ENCODE measurements at places on chromosomes 1 and 21. TPM values are rescaled to one million over a fixed set of nuclear protein-coding genes. Genes with fewer than 3 reads are reported as not detected.

Gene TBX15
- total RNA-seq: not detected

Gene TRIM67
- not detected for total RNA-seq

Gene FCRL6
- total RNA-seq: 0.76 TPM

Gene NCDN
- 19.3 TPM for total RNA-seq

Gene TSPAN1
- total RNA-seq: not detected

Gene FCAMR
- total RNA-seq: not detected

DNA sequence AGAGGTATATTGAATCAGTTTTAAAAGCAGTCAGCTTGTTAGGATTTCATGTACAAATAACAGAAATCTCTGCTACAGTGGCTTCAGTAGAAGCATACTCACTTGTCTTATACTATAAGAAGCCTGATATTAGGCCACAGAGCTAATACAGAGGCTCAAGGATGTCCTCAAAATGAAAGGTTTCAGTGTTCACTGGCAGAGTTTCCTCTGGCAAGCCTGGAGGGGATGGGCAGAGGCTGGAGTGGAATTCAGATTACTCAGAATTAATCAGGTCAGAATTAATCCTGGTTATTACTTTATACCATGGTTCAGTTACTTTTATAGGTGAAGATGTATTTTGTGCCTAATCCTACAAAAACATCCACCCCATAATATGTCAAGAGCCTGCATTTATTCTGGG, 520.5 kb downstream of the USP25 start:
- DNase-seq: no peak

DNA sequence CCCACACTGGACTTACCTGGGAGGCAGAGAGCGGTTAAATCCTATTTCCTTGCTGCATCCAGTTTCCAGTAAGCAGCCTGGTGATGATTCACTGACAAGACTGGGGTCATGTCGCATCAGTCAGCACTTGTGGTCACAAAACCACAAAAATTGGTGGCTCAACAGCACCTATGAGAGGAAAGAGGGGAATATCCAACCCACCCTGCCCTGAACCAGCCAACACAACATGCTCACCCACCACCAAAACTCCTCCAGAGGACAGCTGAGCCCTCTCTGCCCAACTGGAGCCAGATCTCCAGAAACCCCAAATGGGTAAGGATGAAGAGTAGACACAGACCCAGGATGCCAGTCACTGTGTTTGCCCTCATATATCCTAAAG, 64.0 kb downstream of the CD46 start:
- peak; percentile 48 for DNase-seq

- DNase-seq: no peak
Measured at GRCh38 chr1:232982238-232982944, 32.0 kb downstream of the NTPCR start.

DNA sequence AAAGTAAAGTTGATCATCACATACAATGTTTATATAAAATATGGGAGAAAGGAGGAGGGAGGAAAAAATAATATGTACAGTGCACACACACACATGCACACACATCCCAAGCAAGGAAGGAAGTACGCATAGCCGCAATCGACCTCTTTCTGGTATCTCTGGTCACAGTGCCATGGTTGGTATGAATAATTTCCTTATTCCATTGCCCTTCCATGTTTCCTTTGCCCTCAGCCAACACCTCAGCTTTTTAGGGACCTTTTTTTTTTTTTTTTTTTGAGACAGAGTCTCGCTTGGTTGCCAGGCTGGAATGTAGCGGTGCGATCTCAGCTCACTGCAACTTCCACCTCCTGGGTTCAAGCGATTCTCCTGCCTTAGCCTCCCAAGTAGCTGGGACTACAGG, 20.6 kb downstream of the CITED4 start:
- no peak for DNase-seq

GRCh38 chr1:1371746-1372711, 3.0 kb downstream of the AURKAIP1 start:
- peak; percentile 85 for DNase-seq

DNA sequence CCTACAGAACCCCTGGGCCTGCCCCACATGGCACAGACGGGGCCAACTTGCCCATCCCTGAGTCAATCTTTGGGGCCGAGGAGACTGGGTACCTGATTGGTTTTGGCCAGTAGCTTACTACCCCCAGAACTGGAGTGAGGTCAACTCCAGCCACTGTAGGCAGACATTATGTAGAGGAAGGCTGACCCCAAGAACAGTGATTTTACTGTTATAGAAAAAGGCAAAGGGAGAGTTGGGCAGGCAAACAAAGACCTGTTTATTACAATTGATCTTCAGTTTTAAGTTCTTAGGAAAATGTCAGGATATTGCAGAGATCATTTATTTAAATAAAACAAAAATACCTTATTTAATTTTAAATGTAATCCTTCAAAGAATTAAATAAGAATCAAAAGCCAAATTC, 653.8 kb downstream of the NPHP4 start:
- DNase-seq: no peak

DNA sequence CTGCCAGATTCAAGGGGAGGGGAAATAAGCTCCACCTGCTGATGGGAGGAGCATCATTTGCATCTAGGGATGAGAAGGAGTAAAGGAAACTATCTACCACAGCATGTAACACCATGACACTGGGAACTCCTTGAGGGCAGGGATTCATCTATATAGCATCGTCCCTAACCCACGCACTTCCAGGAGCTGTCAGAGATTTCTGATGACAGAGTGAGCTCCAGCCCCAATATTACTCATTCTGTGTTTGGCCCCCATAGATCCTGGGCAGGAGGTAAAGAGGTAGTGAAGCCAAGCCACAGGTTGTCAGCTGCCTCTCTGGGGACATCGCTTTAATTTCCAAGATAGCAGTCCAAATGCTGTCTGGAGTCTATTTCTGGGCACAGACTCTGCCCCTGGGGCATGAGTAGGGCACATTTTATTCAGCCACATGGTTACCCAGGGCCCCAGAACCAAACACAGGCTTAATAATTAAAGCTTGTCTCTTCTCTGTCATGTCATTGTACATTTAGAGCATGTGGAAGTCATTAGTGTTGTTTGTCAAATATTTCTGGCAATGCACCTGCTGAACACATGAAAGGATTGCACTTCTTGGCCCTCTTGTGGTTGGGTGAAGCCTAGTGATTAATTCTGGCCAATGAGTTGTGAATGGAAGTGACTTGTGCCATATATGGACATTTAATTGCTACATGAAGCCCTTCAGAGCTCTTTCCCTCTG, 105.9 kb upstream of the POU3F1 start:
- no peak for DNase-seq

DNA sequence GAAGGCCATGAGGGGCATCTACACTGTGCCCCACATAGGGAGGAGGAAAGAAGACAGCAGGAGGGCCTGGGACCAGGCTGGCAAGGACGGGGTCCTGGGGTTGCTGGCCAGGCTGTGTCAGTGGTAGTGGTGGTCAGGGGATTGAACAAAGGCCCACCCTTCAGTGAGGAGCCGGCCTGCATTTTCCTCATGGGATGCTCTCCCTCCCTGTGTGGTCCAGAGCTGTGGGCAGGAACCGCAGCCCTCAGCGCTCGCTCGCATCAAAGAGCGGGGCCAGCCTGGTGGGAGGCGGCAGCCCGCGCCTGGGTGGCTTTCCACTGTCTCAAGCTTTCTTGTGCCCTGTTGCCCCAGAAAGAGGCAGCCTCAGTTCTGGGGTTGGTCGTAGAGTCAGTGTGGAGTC, 24.8 kb downstream of the LHX4 start:
- DNase-seq: no peak

- no peak for DNase-seq
Measured at GRCh38 chr1:168100315-168101002, 36.3 kb downstream of the GPR161 start.

GRCh38 chr1:171344473-171344820, 30.5 kb downstream of the FMO4 start:
- DNase-seq: no peak

DNA sequence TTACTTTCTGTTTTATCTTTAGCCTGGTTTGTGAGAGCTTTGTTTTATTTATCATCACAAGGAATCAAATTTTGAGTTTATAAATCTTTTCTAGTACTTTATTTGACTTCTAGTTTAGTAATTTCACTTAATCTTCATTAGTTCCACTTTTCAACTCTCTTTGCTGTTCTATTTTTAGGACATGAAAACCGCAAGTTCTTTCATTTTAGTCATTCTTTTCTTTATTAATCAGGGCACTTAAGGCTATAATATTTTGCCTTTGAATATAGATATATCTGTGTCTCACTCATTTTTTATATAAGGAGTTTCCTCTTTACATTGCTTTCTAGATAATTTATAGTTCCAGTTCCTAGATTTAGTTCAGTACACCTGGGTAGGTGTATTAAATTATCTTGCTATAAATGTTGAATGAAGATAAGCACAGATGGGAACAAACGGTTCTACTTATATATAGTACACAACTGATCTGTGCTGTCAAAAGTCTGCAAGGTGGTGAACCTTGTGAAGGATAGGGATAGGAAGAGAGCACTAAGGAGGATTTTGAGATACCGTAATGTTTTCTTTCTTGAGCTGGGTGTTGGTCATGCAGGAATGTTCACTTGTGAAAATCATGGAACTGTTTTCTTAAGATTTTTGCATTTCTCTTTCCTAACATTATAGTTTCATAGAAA, 402.3 kb downstream of the RYR2 start:
- DNase-seq: no peak

- no peak for DNase-seq
Measured at GRCh38 chr1:46983830-46984586, 39.5 kb upstream of the CYP4X1 start.

DNA sequence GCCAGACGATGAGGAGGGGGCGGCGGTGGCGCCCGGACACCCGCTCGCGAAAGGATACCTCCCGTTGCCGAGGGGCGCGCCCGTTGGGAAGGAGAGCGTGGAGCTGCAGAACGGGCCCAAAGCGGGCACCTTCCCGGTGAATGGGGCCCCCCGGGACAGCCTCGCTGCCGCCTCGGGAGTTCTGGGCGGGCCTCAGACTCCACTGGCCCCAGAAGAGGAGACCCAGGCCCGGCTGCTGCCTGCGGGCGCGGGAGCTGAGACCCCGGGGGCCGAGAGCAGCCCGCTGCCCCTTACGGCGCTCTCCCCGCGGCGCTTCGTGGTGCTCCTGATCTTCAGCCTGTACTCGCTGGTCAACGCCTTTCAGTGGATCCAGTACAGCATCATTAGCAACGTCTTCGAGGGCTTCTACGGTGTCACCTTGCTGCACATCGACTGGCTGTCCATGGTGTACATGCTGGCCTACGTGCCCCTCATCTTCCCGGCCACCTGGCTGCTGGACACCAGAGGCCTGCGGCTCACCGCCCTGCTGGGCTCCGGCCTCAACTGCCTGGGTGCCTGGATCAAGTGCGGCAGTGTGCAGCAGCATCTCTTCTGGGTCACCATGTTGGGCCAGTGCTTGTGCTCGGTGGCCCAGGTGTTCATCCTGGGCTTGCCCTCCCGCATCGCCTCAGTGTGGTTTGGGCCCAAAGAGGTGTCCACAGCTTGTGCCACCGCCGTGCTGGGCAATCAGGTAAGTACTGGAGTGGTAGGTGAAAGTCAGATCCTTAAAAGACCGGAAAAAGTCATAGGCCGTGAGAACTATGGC, 588 bp downstream of the FLVCR1 start:
- peak; percentile 39 for DNase-seq

DNA sequence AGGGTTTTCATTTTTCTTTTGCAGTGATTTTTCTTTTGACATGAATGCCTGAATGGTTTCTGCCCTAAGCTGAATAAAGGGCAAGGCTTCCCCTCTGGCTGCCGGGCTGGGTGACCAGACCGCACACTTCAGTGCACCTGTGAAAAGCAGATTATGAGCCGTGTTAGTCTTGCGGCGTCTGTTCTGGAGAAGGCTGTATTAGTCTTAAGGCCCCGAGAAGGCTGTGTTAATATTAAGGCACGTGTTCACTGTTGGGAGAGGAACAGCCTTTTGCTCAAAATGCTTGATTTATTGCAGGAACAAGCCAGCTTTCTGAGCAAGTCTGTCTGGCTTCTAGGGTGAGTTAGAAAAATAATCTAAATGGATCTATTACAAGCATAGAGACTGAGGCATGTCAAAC, 54.7 kb upstream of the DNAH14 start:
- no peak for DNase-seq

DNA sequence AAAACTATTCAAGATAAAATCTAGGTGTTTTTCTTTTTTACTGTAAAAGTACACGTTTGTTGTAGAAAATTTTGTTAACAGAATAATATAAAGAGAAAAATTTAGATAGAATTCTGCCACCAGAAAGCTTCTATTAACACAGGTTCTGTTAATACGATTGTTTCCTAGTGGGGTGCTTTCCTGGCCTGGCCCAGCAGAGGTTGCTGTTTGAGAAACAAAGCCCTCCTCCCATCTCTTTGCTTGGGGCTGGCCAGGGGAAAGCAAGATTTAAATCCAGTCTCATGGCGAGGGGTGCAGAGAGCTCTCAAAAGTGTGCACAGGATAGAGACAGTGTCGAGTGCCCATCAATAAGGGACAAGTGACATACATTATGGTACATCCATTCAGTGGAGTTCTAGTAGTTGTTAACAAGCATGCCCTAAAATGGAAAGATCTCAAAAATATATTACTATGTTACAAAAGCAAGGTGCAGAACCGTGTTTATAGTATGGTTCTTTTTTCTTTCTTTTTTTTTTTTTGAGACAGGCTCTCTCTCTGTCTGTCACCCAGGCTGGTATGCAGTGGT, 14.6 kb upstream of the ACBD3 start:
- DNase-seq: no peak

Measured in activated CD8-positive, alpha-beta T cell treated with anti-CD3 and anti-CD28 coated beads, Interleukin-2, amount 10 ng/mL, durations not matched to agents 7 days and 5 days (primary cell).